ENCODE measurements at places on chromosomes 13 and 19.

DNA sequence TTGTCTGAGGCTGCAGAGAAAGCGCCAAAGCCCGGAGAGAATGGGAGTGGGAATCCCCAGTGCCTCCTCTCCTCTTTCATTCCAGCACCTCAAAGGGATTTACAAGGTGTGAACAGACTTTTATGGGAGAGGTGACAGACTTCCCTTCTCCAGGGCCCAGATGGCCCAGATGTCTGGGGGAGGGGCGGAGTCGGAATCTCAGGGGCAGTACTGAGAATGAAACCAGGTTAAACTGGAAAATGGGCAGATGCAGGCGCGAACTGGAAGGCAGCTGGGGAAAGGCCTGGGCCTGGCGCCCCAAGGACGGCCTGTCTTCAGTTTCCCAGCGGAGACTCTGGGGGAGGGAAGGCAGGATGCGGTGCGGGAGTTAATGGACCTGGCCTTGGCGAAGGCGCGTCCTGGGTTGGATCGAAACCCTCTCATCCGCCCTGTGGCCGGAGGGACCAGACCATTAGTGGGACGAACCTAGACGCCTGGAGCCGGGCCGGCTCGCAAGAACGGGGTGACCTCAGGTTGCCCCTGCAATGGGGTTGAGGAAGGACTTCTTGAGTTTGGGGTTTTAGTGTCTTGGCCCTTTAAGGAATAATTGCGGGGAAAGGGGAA lies 592 bp upstream of the TRIP10 start:
- DNase-seq: no peak

- DNase-seq: no peak
Observed at GRCh38 chr19:33245948-33246708, 20.5 kb upstream of the SLC7A10 start.

- DNase-seq: no peak
Observed at GRCh38 chr13:75931116-75931515, 295.0 kb downstream of the LMO7 start.

DNA sequence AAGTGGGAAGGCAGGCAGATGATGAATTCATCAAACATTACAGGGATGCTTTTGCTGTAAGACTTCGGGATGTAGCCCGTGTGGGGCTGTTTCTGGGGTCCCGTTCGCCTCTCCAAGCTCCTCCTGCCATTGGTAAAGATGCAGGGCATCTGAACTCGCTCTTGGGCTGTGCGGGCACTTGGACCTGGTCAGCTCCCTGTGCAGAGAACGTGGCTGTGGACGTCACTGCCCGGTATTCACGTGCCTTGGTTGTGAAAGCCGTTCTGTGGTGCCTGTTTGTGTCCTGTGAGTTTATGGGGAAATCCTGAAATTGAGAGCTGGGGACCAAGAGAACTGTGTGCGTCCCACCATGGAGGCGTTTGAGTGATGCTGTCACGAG lies 5.4 kb downstream of the TFDP1 start:
- DNase-seq: no peak

DNA sequence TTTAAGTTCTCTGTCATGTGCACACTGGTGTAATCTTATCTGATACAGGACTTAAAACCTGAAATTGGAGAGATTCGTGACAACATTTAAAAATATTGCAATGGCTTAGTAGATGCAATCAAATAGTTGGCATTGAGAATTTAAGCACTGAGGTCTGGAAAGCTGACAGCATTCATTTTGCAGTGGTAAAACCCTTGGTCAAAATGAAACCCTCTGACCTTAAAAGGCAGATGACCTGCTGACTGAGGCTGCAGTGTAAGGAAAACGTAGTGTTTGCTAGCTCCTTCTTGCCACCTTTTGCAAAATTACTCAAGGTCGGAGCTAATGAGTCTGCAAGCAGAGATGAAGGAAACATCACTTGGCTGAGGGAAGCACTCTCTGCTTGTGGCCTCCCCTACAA lies 150.6 kb downstream of the KCTD12 start:
- no peak for DNase-seq

Data from cortex of kidney (tissue), 1 donor.